ENCODE measurements at places on chromosomes 3 and 15. TPM values are rescaled to one million over a fixed set of nuclear protein-coding genes. Genes with fewer than 3 reads are reported as not detected.

DNA sequence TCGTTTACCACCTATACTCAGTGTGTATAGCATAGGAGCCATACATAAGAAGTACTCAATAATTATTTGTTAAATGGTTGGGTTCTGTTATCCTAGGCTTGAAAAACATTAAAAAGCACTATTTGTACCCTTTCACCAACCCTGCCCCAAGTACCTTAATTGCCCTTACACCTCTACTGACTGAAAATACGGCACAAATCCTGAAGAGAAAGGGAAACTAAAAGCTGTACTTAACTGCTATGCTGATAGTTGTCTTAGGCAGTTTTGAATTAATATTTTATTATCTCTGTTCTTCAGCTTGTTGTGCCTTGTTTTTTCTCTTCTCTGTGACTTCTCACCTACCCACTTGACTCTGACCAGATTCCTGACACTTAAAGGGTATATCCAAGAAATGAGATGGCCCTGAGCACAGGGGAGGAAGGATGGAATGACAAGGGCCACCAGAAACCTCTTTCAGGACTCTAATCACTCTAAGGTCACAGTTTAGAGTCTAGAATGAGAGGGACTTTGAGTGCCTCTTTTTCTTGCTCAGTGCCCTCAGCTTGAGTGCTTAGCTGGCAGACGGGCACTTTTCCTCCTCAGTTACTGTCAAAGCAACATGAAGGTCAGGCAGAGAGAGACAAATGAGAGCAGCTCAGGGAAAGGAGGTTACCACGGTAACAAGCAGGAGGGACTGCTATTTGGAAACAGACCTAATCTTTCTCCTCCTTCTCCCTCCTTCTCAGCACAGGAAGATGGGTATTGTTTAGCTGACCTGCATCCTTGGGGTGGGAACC lies 136.5 kb downstream of the ZNF609 start:
- DNase-seq: peak; percentile 89

DNA sequence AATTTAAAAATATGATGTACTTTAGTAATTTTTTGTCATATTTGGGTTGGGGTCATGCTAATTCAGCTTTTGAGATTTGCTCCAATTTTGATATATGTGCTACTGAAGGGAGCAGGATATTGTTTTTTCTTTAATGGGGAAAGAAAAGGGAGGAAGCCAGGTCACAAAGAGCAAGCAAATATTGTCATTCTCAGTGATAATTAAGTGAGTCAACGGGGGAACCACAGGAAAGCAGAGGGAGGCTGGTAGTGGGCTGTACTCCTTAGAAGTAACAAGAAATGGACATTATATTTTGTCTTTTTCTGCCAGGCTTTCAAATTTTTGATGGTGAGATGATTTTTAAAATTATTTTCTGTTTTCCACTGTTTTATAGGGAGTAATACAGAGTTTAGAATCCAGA lies 45.6 kb upstream of the NMD3 start:
- DNase-seq: no peak

- no peak for DNase-seq
Measured at GRCh38 chr15:85008474-85009260, 27.0 kb downstream of the PDE8A start.

DNA sequence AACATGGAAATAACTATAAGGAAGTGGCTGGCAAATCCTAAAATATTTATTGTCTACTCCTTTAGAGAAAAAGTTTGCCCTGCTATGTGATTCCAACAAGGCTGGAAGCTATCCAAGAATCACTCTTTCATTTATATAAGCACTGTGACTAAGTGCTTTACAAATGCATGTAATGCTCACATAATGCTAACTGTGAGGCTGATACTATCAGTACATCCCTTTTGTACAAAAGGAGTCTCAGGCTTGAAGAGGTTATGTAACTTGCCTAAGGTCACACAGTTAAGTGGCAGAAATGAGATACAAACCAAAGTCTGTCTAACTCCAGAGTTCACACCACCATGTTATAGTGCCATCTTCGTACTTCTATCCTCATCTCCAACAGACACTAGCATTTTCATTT lies 17.0 kb downstream of the TOPBP1 start:
- no peak for DNase-seq

DNA sequence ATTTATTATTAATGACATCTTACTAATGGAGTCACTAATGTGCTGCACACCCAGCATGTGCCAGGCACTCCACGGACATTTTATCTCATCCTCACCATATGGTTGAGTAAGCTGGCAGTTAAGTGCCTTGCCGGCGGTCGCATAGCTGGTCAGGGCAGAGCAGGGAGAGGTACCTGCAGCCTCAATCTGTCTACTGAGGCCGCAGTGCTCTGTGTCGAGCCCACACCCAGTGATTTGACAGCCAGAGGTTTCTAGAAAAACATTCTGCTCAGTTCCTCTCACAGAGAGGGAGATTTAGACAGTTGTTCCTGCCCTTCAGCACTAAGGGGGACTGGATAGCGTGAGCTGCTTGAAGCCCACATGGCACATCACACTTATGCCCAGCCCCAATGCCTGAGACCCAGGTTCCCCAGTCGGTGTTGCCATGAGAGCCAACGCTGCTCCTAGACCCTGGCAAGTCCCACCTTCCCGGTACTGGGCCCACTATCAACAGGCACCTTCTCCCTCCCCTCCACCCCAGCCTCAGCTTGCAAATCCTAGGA lies 2.6 kb downstream of the LIPC start:
- DNase-seq: no peak

DNA sequence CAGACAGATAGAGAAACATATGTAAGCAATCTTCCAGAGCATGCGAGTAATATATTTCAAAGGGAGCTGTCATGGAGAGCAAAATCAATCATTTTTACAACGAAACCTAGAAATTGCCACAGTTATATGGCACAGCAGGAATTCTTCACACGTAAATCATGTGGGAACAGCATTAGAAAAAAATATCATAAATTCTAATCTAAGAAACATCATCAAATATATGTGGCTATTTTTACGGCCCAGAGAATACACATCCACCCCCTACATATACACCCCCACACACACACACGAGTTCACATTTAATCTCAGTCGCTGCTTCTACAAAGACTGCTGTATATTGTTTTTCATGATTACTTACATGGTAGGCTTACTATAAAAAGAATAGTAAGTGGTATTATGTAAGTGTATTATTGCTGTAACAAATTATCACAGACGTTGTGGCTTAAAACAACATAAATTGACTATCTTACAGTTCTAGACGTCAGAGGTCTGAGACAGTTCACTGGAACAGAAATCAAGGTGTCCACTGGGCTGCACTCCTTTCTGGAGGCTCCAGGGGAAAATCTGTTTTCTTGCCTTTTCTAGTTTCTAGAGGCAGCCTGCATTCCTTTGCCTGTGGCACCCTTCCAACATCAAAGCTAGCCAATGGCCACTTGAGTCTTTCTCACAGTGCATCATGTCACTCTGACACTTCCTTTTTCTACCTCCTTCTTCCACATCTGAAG lies 363.3 kb downstream of the ULK4 start:
- peak; percentile 26 for DNase-seq

SNX33 gene
- 4.3 TPM for polyA plus RNA-seq

- no peak for DNase-seq
Measured at GRCh38 chr3:16728770-16729745, 123.8 kb upstream of the DAZL start.

SLC6A11 gene
- polyA plus RNA-seq: 10.3 TPM

CYP1A2 gene
- not detected for polyA plus RNA-seq

- DNase-seq: no peak
Measured at GRCh38 chr3:85387913-85388505, 429.2 kb downstream of the CADM2 start.

ARNT2 gene
- 65.6 TPM for polyA plus RNA-seq

DNA sequence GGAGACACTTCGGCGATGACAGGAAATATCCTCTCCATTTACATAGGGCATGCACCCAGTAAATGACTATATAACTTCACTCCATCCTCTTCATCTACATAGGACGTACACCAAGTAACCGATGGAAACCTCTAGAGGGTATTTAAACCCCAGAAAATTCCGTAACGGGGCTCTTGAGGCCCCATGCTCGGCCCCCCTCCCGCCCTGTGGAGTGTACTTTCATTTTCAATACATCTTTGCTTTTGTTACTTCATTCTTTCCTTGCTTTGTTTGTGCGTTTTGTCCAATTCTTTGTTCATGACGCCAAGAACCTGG lies 7.5 kb upstream of the FAM107A start:
- no peak for DNase-seq

CCDC33 gene
- 0.46 TPM for polyA plus RNA-seq

GRCh38 chr3:170488802-170489201 lies 70.1 kb downstream of the CLDN11 start:
- no peak for DNase-seq

DNA sequence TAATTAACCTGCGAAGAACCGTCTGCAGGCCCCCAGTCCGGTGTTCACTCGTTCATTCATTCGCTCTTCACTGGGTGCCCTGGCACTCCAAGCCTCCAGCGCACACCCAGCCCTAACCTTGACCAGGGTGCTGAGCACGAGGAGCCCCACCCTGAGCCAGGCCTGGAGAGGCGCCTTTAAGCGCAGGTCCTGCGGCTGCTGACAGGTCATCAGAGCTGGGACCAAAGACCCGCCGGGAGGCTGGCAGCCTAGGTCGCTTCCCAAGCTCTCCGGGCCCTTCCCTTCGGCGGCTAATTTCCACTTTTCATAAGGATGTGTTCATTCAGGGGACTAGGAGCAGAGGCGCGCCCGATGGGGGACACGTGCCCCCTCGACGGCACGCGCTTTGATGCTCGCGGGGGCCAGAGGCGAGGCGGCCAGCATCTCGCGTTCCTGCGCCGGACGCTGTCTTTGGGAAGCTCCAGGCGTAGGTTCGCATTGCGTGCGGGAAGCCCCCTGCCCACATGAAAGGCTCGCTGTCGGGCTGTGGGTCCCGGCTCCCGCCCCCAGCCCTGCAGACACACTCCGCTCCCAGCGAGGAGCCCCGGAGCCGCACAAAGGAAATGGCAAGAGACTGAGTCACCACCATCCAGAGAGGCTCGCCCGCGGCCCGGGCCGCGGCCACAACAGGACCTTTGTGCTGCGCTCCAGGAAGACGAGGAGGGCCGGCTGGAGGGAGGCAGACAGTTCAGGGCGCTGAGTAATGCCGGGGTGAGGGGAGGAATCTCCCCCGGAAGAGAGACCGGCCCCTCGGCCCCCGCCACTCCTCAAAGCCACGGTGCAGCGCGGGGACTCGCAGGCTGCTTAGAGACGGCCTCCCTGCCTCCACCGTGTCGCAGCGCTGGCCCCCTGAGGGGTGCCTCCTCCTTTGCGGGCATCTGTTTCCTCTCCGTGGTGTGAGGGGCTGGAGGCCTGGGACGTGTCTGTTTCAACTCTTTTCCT lies 266.4 kb upstream of the HES1 start:
- DNase-seq: peak; percentile 23

LEKR1 gene
- 0.48 TPM for polyA plus RNA-seq

- DNase-seq: no peak
Measured at GRCh38 chr3:124731760-124732159, 1.5 kb downstream of the UMPS start.

PP2D1 gene
- polyA plus RNA-seq: not detected

- DNase-seq: peak; percentile 34
Measured at GRCh38 chr3:149532489-149533180, 58.1 kb downstream of the TM4SF4 start.

GRCh38 chr15:43792761-43793476 lies 799 bp downstream of the SERF2 start:
- DNase-seq: no peak

DNA sequence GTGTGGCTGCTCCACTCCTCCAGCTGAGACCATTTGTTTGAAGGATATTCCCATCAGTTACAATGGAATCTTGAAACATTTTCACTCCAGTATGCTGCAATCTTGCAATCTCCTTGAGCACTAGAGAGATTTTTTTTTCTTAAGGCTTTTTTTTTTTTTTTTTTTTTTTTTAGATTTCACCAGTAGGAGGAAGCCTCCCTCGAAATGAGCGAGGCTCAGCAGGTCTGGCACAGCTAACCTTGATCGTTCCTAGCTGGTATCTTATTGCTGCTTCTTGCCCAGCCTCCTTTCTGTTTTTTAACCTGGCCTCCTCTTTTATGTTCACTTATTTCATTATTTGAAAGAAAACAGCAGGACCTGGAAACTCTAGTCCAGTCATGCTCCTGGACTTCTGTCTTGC lies 48.1 kb downstream of the RAP2B start:
- no peak for DNase-seq

DNA sequence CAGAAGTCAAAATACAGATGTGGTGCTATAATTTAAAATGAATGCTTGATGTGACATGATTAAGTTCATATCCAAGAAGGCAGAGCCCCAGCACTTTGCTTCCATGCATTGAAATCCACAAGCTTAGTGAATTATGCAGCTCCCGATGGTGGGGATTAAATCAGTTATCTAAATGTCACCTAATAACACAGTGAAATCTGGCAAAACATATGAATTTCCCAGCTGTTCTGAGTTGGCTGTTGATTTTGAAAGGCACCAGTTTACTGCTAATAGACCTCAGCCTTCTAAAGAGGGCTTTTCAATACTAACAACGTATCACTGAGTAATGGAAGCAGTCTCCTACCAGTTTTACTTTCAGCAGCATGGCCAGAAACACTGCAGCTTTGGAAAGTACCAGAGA lies 19.8 kb upstream of the CRBN start:
- peak; percentile 4 for DNase-seq

DNA sequence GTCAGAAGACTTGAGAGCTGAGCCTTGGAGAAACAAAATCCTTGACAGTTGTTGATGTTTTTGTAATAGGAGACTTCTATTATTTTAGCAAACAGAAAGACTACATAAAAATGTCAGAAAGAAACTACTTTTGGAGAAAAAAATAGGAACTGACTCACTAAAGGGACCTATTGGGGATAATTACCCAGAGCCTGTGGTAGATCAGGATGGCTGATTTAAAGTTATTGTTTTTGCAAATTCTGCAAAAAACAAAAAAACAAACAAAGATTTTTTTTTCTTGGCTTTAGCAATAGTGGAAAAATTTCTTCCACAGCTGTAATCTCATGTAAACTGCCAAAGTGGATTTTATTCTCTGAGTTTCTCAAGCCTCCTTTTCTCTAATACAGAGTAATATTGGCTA lies 101.5 kb upstream of the SATB1 start:
- DNase-seq: no peak

- no peak for DNase-seq
Measured at GRCh38 chr3:46380471-46381221, 9.9 kb downstream of the CCR5 start.

GRCh38 chr15:100775581-100776185 lies 103.9 kb upstream of the ALDH1A3 start:
- no peak for DNase-seq

DNA sequence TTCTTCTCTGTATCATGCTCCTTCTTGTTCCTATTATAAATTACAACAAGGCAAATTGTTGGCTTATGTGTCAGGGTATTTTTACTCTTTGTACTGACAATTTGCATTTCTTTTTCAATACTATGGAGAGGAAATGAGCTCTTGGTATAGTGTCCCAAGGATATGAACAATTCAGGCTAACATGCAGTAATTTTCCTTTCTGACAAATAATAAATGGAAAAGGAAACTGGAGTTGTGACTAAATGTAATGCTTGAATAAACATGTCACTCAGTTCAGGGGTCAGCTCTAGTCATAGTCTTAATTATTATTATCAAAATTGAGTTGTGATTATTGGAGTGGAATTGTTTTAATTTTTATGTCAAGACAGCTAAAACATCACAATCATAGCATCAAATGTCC lies 256.0 kb upstream of the ZPLD1 start:
- DNase-seq: no peak
